ENCODE measurements at places on chromosomes 6 and 20.

GRCh38 chr6:50851049-50851845, 32.6 kb downstream of the TFAP2B start:
- no peak for DNase-seq

DNA sequence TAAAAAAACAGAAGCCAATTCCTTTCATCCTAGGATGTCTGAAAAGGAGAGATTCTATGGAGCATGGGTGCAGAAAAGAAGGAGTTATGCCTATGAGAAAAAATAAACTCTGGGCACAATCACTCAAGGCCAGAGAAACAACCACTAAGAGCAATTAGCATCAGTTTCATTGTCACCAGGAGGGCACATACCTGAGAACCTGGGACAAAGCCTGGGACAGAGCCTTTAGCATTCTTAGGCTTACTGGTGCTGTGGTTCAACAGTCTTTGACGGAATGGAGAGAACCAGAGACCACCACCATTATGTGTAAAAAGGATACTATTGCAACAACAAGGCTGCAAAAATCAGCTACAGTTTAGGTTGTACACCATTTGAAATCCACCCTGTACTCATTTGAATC, 29.4 kb upstream of the BCKDHB start:
- no peak for DNase-seq

GRCh38 chr20:2750491-2751251, 49.8 kb downstream of the CPXM1 start:
- no peak for DNase-seq

- DNase-seq: no peak
Observed at GRCh38 chr6:65098349-65098748, 608.7 kb downstream of the EYS start.

DNA sequence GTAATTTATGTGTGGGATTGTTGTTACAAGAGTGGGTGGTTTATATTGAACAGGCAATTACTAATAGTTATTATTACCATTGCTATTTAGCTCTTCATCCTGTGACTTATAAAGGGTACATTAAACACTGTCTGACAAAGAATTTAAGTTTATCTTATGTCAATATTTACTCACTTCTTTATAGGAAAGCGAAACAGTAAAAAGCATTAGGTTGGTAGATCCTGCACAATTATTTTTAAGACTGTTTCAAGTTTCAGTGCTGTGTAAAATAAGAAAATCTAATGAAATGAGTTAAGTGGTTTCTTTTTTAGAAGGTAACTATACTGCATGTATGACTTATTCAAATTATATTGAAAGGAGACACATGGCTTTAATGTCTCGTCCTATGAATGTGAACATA, 135.8 kb upstream of the MAP3K7 start:
- DNase-seq: no peak

Data from stimulated activated CD4-positive, alpha-beta T cell treated with anti-CD3 and anti-CD28 coated beads, Interleukin-4, amount 100 ng/mL, for 4 hours (primary cell).